ENCODE measurements at places on chromosomes 3 and 15. TPM values are rescaled to one million over a fixed set of nuclear protein-coding genes. Genes with fewer than 3 reads are reported as not detected.

Gene NR1I2
- 0.67 TPM for total RNA-seq

Gene IL12A
- total RNA-seq: not detected

Gene CFAP20DC
- total RNA-seq: 1.2 TPM

Gene CD80
- 13.8 TPM for total RNA-seq

Gene INSYN1
- total RNA-seq: not detected

Gene ACTRT3
- 3.0 TPM for total RNA-seq

Gene ALPK3
- 0.08 TPM for total RNA-seq

Gene AKAP13
- total RNA-seq: 104 TPM
